IMR-90 (cell line): ENCODE measurements at places on chromosomes 1 and 21. TPM values are rescaled to one million over a fixed set of nuclear protein-coding genes. Genes with fewer than 3 reads are reported as not detected.
A peak's percentile ranks its signal among the peaks of the same experiment; 100 is the strongest.

DNA sequence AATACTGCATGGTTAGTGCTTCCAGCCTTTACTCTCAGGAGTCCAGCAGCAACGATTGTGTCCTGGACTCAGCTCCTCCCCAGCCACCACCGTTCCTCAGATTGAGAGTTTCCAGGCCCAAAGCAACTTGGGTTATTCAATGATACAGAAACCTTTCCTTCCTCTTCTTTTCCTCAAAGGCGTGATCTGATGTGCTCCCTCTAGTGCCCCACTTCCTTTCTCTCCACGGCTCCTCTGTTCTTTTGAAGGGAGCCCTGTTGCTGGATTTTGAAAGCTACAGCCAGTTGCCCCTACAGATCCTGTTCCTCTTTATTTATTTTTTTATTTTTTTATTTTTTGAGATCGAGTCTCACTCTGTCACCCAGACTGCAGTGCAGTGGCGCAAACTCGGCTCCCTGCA lies 14.1 kb downstream of the CRP start:
- no peaks in the 10 kb centered on the region; the same call in 1 of the 2 replicates for H3K27me3 ChIP-seq
- H3K4me1 ChIP-seq: no peaks in the 10 kb centered on the region
- no peaks in the 10 kb centered on the region for H3K36me3 ChIP-seq
- no peak overlapping the region for H3K27ac ChIP-seq
- H3K4me3 ChIP-seq: no peak overlapping the region
- no peak for DNase-seq

- no peak overlapping the region for H3K4me3 ChIP-seq
- no peaks in the 10 kb centered on the region for H3K36me3 ChIP-seq
- H3K27me3 ChIP-seq: no peaks in the 10 kb centered on the region
These were observed 130.4 kb downstream of the KIF26B start for GRCh38 chr1:245285168-245285567.

DNA sequence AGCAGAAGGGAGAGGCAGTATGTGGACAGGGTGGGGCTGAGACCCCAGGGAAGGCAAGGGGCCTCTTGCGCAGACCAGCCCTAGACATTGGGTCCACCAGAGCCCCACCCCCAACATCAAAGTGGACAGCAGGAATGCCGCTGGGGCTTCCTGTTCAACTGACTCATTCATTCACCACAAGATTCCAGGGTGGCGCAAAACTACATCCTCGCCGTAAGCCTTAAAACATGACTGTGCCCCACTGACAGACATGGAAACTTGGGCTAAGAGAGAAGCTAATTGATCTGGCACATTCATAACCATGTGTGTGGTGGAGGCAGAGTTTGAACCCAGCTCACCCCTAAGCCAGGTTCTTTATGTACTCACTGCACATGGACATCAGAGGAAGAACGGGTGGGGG lies 14.0 kb downstream of the COL16A1 start:
- peak overlapping the region; percentile 88 for H3K27ac ChIP-seq
- H3K4me1 ChIP-seq: peaks cover 44% of the 10 kb centered on the region
- no peak overlapping the region for H3K4me3 ChIP-seq
- DNase-seq: peak; percentile 96
- no peaks in the 10 kb centered on the region for H3K27me3 ChIP-seq

DNA sequence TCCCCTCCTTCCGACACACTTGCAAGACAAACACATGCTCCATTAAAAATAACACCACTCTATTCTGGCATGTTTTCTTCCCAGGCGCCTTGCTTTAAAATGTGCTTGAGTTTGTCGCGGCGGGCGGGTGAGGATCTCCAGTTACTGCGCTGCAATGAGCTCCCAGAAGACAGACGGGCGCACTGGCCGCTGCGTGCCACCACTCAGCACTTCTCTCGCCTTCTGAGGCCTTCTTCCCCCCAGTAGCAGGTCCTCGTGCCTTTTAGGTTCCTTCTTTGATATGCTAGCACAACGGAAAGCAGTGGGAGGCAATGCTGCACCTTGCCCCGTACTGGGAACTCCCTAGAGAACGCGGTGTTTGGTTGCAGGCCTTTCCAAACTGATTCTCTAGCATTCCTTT lies 279.5 kb upstream of the NR5A2 start:
- 0 out of 2 replicates have a peak, but pooled peaks cover 2% of the 10 kb centered on the region for H3K27me3 ChIP-seq
- H3K36me3 ChIP-seq: no peaks in the 10 kb centered on the region

- no peak overlapping the region; the same call in 1 of the 2 replicates for H3K27ac ChIP-seq
- peaks cover 10% of the 10 kb centered on the region for H3K36me3 ChIP-seq
- H3K27me3 ChIP-seq: no peaks in the 10 kb centered on the region
- peaks cover 3% of the 10 kb centered on the region; the same call in 1 of the 2 replicates for H3K4me1 ChIP-seq
- DNase-seq: peak; percentile 70
These were observed 22.6 kb downstream of the GON4L start for GRCh38 chr1:155834296-155834926.

DNA sequence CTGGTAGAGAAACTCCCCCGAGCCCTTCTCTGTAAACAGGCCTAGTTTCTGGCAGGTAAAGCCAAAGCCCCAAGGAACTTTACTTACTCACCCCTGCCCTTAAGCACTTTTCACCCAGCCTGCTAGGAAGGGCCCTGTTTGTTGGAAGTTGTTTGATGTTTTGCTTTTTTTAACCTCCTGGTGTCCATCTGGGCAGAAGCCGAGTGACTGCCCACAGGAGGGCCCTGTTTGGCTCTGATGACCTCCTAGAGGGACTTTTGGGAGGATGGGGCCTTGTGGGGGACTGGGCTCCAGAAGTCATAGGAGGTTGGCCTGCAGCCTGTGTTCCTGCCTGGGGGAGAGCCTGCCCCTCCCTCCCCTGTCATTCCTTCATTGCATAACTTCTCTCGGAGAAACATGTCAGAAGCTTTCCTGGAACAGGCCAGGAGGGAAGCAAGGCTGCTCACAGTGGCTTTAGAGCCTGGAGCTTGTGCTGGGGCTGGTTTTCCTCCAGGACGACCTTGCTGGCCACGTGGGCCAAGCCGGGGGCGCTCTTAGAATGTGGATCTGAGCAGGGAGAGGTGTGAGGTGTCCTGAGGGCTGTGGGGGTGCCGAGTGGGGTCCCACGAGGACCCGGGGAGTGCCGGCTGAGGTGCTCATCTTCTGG lies 33.9 kb downstream of the COQ8A start:
- H3K27ac ChIP-seq: peak overlapping the region; percentile 35; the same call in 1 of the 2 replicates
- no peak overlapping the region for H3K4me3 ChIP-seq
- no peaks in the 10 kb centered on the region for H3K27me3 ChIP-seq
- peak; percentile 24 for DNase-seq

The AIRE gene
- total RNA-seq: not detected in 2 replicates

The VHLL gene
- 0.28 TPM in 1 of 2 replicates, not detected in the other for total RNA-seq

DNA sequence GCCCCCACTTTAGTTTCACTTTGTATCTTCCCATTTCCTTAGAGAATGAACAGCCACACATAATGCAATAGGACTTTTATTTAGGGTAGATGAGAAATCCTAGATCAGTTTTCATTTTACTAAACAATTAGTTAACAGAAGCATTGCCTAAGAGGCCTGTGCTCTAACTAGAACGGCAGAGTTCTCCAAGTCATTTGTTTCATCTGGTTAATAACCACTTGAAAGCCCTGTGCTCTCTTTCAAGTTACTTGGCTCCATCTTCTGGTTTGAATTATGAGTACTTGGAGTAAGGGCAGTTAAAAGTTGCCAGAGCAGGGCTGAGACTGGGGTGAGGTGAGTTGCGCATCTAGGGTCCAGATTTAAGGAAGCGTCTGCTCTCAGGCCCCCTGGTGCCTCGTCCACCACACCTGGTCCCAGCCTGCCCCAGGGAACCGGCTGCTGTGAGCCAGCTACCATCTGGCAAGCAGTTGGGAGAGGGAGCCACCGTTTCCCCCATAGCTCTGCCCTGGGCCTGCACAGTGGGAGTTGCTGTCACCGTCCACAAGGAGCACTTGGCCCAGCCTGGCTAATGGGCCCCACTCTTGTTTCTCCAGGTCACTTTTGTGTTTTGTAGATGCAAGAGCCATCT lies 18.1 kb upstream of the SLC44A3 start:
- DNase-seq: peak; percentile 94
- peaks cover 14% of the 10 kb centered on the region for H3K4me1 ChIP-seq
- H3K27ac ChIP-seq: peak overlapping the region; percentile 90
- peak overlapping the region; percentile 13; the same call in 1 of the 2 replicates for H3K4me3 ChIP-seq
- no peaks in the 10 kb centered on the region for H3K36me3 ChIP-seq

- H3K27ac ChIP-seq: peak overlapping the region; percentile 87
- H3K27me3 ChIP-seq: no peaks in the 10 kb centered on the region
- DNase-seq: no peak
These were observed 625 bp upstream of the NEGR1 start for GRCh38 chr1:72283022-72283306.

DNA sequence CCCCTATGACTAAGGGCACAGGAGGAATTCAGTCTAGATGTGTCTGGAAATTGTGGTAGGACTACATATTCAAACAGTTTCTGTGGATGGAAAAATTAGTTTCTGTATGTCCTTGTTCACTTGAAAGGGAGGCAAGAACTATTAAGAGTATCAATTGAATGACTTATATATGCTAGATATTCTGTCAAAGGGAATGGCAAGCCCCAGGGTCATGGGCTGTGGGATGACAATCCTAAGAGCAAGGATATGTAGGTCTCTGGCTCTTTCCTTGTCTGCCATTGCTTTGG lies 383.5 kb upstream of the B3GALT2 start:
- H3K27me3 ChIP-seq: no peaks in the 10 kb centered on the region
- H3K4me3 ChIP-seq: no peak overlapping the region
- no peaks in the 10 kb centered on the region for H3K36me3 ChIP-seq

DNA sequence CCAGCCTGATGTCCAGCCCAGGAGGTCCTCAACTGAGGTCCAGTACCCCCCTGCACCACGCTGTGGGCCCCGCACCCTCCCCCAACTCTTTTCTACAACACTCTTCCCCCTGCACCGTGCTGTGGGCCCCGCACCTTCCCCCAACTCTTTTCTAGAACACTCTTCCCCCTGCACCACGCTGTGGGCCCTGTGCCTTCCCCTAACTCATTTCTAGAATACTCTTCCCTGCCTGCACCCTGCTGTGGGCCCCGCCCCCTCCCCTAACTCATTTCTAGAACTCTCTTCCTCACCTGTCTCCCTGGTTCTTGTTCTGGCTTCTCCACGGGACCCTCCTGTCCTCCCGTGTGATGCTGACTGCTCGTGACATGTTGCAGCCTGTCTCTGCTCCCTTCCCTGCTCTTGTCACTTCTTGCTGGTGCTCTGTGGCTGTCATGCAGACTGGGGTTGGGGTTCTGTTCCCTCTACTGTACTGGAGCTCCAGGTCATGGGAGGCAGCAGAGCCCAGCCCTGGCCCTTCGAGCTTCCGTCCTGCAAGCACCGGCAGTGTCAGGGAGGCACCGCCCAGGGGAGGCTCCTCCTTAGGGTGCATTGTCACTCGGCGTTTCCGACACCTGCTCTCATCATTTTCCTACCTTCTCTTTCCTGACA lies 160.1 kb upstream of the COL6A1 start:
- H3K27ac ChIP-seq: no peak overlapping the region
- no peaks in the 10 kb centered on the region; the same call in 1 of the 2 replicates for H3K27me3 ChIP-seq
- H3K4me3 ChIP-seq: no peak overlapping the region

DNA sequence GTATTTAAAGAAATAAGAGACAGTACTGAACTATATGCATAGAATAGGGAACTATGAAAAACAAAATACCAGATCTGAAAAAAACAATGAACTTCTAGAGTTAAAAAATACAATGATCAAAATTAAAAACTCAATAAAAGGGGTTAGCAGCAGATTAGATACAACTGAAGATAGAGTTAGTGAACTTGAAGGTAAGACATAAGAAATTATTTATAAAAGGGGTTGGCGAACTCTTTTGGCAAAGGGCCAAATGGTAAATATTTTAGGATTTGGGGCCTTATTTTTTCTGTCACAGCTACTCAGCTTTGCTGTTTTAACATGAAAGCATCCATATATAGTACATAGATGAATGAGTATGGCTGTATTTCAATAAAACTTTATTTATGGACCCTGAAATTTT lies 111.4 kb downstream of the ST3GAL3 start:
- no peak for DNase-seq
- H3K27me3 ChIP-seq: no peaks in the 10 kb centered on the region
- peaks cover 2% of the 10 kb centered on the region; the same call in 1 of the 2 replicates for H3K4me1 ChIP-seq
- no peak overlapping the region for H3K4me3 ChIP-seq
- no peak overlapping the region for H3K27ac ChIP-seq

The TRIM58 gene
- 0.54 and 1.1 TPM in 2 replicates for total RNA-seq

DNA sequence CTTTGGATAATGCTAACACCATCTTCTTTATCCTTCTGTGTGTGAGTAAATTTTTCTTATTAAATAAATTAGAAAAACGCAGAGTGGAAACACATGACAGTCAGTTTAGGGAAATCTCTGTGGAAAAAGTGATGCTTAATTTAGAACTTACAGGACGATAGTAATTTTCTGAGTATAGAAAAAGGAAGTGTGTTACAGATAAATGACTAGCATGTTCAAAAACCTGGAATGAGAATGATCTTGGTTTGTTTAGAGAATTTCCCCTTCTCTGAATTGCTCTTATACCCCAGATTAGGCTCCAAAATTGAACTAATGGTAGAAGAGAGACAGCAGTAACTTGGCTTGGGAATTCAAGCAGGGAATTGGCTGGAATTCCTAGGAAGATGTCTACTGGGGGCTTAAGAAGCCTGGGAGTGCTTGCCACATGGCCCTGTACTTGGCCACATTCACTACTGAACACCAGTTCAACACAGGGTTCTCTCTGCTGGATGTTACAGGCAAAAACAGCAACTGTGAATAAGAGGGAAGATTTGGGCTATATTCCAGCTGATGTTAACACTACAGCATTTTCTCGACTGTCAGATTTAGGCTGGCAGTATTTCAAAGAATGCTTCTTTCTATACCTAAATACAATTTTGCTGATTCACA lies 1004.2 kb downstream of the TTLL7 start:
- H3K27me3 ChIP-seq: no peaks in the 10 kb centered on the region
- H3K4me3 ChIP-seq: no peak overlapping the region
- no peaks in the 10 kb centered on the region for H3K4me1 ChIP-seq
- DNase-seq: no peak
- H3K36me3 ChIP-seq: no peaks in the 10 kb centered on the region
- H3K27ac ChIP-seq: no peak overlapping the region

DNA sequence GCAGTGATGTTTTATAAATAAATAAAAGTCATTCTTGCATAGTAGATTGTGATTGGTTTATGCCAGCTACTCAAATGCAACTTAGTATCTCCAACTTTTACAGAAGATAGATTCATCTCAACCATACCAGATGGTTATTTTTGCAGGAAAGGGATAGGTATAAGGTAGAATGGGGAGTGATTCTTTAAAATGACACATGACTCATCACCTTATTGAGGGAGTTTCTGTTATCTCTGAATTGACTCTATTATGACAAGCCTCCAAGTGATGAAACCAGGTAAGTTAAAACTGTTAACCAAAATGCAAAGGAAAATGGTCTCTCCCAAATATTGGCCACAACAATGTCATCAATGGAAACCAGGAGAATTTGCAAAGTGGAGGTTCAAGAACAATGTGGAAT lies 54.5 kb downstream of the PTPRC start:
- no peak overlapping the region for H3K4me3 ChIP-seq
- H3K36me3 ChIP-seq: no peaks in the 10 kb centered on the region
- no peaks in the 10 kb centered on the region for H3K27me3 ChIP-seq
- H3K4me1 ChIP-seq: no peaks in the 10 kb centered on the region
- H3K27ac ChIP-seq: no peak overlapping the region
- DNase-seq: no peak

DNA sequence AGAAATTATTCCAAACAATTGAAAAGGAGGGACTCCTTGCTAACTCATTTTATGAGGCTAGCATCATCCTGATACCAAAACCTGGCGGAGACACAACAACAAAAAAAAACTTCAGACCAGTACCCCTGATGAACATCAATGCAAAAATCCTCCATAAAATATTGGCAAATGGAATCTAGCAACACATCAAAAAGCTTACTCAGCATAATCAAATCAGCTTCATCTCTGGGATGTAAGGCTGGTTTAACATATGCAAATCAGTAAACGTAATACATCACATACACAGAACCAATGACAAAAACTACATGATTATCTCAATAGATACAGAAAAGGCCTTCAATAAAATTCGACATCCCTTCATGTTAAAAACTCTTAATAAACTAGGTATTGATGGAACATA lies 440.1 kb downstream of the NUF2 start:
- DNase-seq: no peak
- H3K36me3 ChIP-seq: no peaks in the 10 kb centered on the region
- H3K4me1 ChIP-seq: no peaks in the 10 kb centered on the region
- H3K4me3 ChIP-seq: no peak overlapping the region

The POU3F1 gene
- not detected in 2 replicates for total RNA-seq

The NBPF19 gene
- 7.7 and 8.9 TPM in 2 replicates for total RNA-seq
